ENCODE measurements at places on chromosomes 11 and 22.
A peak's percentile ranks its signal among the peaks of the same experiment; 100 is the strongest.

- no peak for DNase-seq
Observed at GRCh38 chr11:20036626-20037335, 123.5 kb downstream of the DBX1 start.

DNA sequence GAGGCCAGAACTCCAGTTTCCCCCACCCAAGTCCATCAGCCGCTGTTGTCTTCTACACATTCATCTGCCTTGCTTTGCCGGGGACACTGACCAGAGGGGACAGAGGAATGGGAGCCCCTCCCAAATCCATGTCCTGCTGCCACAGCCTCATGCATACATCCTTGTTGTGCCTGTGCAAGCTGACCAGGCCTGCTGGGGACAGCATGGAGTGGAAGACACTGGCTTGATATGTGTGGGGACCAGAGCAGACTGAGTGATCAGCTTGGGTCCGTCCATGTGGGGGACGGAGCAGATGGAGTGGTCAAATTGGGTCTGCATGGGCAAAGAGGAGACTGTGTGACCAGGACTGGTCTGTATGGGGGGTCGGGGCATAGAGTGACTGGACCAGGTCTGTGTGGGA lies 43.8 kb downstream of the KCNC1 start:
- no peak for DNase-seq

DNA sequence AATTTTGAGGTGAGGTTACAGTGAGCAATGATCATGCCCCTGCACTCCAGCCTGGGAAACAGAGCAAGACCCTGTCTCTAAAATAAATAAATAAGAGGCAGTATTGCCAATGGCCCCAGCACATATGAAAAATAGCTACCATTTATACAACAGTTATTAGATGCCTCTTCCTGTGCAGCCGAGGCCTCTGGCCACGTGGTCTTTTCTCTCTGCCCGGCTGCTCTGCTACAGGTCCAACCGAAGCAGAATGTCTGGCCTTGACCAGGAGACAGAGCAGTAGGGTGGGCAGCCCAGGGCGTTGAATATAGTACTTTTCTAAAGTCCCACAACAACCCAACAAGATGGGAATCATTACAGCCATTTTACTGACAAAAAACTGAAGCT lies 12.4 kb upstream of the OAF start:
- no peak for DNase-seq

- DNase-seq: peak; percentile 3
Observed at GRCh38 chr11:59802639-59803176, 7.9 kb downstream of the MRPL16 start.

- no peak for DNase-seq
Observed at GRCh38 chr11:111688013-111688412, 78.2 kb downstream of the PPP2R1B start.

- no peak for DNase-seq
Observed at GRCh38 chr22:30887453-30887852, 81.1 kb downstream of the MORC2 start.

- DNase-seq: no peak
Observed at GRCh38 chr11:118596224-118597146, 10.9 kb upstream of the PHLDB1 start.

DNA sequence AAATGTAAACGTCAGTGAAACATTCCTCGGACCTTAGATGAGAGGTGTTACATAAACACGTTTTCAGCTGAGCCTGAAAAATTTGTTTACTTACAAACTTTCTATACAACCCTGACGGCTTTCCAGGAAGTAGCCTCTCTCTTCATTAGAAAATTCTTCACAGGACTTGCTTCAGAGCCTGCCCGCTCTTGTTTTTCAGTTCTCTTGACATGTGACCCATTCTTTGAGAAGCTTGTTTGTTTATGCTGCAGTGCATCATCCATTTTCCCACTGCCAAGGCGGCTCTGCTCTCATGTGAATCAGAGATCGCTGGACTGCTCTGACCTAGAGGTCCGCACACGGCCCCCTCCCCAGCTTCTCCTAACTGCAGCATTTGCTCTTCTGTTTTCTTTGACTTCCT lies 47.9 kb upstream of the ARHGAP42 start:
- DNase-seq: no peak

DNA sequence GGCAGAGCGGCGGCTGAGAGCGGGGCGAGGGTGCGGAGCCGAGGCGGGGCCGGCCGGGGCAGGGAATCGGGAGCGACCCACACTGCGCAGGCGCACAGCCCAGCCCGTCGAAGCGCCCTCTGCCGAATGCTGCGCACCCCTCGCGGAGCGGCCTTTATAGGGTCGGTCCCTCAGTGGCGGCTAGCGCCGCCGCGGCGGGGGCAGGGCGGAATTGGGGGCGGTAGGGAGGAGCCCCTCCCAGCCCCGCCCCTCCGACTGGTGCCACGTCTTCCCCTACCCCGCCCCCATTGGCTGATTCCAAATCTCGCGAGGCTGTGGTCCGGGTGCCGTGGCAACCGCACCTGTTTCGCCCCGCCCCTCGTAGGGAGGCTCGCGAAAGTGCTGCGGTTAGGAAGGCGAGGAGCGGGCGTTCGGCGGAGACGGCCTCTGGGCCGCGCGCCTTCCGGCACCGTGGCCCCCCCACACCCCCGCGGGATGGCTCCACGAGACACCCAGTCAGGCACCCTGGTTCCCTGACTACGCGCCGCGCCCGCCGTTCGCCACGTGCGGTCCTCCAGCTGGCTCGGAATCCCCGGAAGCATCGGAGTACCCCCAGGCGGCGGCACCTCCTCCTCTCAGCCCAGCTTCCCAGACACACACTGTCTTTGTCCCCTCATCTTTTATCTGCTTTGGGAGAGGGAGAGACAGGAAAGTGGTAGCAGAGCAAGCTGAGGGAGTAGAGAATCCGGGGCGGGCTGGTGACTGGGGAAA lies at the start of gene EHD1:
EHD1 (minus strand) TSS at position 128 of the 750 bp plus-strand sequence. CDS start 157 bp downstream, outside the sequence.
- DNase-seq: peak; percentile 93

- DNase-seq: no peak
Observed at GRCh38 chr11:89660234-89660633, 49.9 kb upstream of the TRIM77 start.

- DNase-seq: no peak
Observed at GRCh38 chr11:102599642-102600261, 25.4 kb downstream of the MMP20 start.

- DNase-seq: no peak
Observed at GRCh38 chr11:131817687-131818188, 447.3 kb downstream of the NTM start.

- no peak for DNase-seq
Observed at GRCh38 chr22:38924347-38924952, 33.0 kb upstream of the APOBEC3A start.

- no peak for DNase-seq
Observed at GRCh38 chr11:19168090-19168489, 33.7 kb downstream of the CSRP3 start.
